Ovary (tissue), 10 donors: ENCODE measurements at places on chromosomes 1 and 21. TPM values are rescaled to one million over a fixed set of nuclear protein-coding genes. Genes with fewer than 3 reads are reported as not detected.

Gene FAM72C
- 0.24 TPM for total RNA-seq

Gene SH3BGR
- 1.1 TPM for total RNA-seq

GRCh38 chr1:20725189-20726117 lies 7.0 kb downstream of the SH2D5 start:
- H3K27me3 ChIP-seq, result no peaks in the 10 kb centered on the region
- H3K36me3 ChIP-seq, result no peaks in the 10 kb centered on the region
- no peak overlapping the region for H3K27ac ChIP-seq
- H3K4me3 ChIP-seq, result no peak overlapping the region

Gene SPEN
- total RNA-seq, result 40.7 TPM

Gene CACNA1E
- total RNA-seq, result 0.34 TPM

DNA sequence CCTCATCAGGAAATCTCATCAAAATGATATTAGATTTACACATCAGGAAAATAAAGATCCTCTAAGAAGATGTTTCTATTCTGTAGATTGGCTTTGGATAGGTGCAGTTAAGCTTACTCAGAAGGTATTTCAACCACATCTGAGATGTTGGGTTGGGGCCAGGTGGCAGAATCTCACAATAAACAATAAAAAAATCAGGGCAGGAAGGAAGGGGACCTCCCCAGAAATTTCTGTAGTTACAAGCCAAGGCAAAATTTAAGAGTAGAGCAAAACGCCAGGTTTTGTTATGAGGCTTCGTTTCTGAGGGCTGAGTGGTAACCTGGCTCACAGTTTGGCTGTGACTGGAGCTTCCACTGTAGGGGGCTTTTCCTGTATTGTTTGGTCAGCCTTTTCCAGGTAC lies 84.8 kb downstream of the HUNK start:
- H3K4me1 ChIP-seq, result no peaks in the 10 kb centered on the region
- no peak overlapping the region for H3K4me3 ChIP-seq
- H3K27me3 ChIP-seq, result no peaks in the 10 kb centered on the region
- H3K36me3 ChIP-seq, result no peaks in the 10 kb centered on the region

GRCh38 chr1:198780376-198780775 lies 141.5 kb downstream of the PTPRC start:
- H3K27ac ChIP-seq, result no peak overlapping the region
- H3K27me3 ChIP-seq, result no peaks in the 10 kb centered on the region
- H3K4me3 ChIP-seq, result no peak overlapping the region
- no peak for DNase-seq
- no peaks in the 10 kb centered on the region for H3K36me3 ChIP-seq
